ENCODE measurements at places on chromosomes 2 and 18.

DNA sequence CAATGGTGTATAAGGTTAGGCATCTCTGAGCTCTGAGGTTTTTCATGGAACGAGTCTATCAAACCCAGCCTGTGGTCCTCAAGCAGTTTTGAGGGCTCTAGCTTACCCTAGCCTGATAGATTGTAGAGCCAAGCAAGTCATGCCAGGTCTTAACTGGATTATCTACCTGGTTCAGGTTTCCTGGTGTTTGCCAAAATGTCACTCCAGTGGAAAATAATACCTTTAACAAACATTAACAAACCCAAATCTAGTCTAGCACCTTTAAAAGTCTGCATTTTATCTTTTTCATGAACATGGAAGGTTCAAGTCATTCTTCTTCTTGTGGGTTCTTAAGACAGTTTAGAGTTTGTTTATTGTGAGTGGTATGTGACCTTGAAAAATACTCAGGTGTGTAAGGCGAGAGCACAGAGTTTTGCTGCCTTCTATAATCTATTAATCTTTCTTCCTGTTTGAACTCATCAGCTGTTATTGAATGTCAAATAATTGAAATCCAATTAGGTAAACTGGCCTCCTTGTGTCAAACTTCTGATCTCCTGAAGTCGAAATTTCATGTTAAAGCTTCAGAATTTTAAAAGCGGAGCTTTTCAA lies 13.4 kb upstream of the ADGRF3 start:
- DNase-seq: no peak

DNA sequence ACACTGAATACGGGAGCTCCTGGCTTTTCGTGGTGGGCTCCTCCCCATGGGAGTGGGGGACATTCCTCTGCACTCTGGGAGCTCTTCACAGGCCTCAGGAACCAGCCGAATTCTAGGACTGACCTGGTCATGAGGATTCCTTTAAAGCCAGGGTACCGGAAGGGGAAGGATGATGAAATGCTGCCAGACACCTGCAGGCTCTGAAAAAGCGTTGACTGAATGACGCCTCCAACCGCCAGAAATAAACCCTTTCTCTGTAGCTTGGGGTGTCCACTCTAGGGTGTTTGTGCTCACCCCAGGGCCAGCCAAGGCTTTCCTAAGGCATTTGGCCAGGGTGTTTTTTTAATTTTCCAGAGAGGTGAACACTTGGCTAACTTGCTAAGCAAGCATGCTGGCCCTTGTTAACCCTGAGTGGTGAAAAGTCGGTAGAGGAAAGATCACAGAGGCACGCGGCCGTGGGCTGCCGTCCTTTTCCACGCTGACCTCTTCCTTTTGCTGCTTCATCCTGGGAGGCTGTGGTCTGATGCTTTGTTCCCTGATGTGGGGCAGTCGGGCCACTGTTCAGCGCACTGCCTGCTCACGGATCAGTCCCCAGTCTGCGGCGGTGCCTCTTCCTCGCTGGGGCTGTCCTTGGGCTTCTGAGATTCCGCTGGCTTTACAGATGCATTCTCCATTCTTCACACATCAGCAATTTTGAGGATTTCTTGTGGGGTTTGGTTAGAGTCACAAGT lies 32.0 kb downstream of the IMPA2 start:
- DNase-seq: no peak

- peak; percentile 89 for DNase-seq
Measured at GRCh38 chr2:100902817-100903405, 83.0 kb downstream of the NPAS2 start.

- DNase-seq: no peak
Measured at GRCh38 chr2:231696004-231696367, 12.3 kb upstream of the PTMA start.

GRCh38 chr2:214730800-214731407 lies 78.6 kb downstream of the BARD1 start:
- DNase-seq: no peak

DNA sequence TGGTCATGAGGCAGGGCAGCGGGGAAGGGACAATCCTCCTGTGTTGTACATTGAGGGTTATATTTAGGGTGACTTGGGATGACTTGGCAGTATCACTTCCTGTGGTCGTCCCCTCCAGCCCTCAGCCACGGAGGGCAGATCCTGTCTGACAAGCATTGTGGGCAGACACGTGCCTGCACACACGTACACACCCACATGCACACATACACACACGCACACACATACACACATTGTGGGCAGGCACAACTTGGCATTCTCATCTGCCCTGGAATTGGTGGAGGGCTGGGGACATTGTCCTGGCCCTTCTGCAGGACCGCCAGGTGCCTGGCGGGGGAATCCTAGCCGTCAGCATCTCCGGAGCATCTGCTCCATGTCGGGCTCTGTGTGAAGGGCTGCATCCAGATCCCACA lies 47.6 kb downstream of the ODC1 start:
- no peak for DNase-seq

DNA sequence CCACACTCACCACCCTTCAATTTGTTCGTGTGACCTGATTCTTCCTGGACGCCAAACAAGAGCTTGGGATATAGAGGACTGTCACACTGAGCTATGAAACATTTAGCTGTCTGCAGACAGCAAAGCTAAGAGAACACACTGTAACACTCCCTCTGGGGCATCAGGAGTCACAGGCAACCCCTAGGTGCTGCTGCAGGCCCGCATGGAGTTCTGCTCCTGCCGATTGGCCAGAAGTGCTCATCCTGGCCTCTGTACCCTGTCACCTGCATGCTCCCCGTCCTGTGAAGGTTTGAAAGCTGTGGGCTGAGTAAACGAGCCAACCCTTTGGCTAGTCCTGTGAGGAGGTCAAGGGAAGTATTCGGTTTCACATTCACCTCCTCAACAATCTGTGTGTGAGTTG lies 73.7 kb downstream of the PDK1 start:
- no peak for DNase-seq

GRCh38 chr2:229873123-229873581 lies 48.7 kb downstream of the TRIP12 start:
- no peak for DNase-seq

GRCh38 chr2:120405759-120406099 lies 59.8 kb downstream of the INHBB start:
- DNase-seq: no peak

- DNase-seq: no peak
Measured at GRCh38 chr2:105797298-105797819, 52.6 kb downstream of the NCK2 start.

GRCh38 chr2:102439065-102439695 lies 16.2 kb downstream of the IL18RAP start:
- no peak for DNase-seq

DNA sequence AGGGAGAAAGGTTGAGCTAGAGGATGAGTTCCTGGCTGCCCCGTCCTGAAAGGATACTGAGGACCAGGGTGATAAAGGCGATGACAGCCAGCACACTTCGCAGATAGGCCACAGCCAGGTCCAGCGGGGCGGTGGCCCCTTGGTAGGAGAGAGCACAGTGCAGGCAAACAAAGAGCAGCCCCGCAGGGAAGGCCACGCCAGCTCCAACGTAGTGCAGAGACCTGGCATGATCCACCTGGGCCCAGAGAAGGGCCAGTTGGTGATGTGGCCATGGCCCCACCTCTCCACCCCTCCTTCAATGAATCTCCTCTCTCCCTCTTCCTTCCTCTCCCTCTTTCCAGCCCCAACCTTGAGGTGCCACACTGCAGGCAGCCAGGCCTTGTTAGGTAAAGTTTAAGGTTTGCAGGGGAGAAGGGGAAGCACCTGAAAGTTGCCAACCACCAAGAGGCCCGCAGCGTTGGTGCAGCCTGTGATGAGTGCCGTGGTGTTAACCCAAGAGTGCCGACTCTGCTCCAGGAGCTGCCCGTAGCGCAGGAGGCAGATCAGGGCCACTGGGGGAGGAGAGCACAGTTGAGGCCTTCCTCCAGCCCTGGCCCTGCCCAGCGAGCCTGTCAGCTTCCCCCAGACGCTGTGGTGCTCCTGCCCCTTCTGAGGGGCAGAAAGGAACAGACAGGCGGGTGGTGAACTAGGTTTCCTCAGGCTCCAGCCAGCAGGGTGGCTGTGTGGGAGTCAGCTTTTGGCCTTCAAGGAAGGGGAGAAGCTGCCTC lies 2.8 kb downstream of the TMEM150A start:
- DNase-seq: no peak

- no peak for DNase-seq
Measured at GRCh38 chr2:157789933-157790511, 86.1 kb downstream of the ACVR1 start.

DNA sequence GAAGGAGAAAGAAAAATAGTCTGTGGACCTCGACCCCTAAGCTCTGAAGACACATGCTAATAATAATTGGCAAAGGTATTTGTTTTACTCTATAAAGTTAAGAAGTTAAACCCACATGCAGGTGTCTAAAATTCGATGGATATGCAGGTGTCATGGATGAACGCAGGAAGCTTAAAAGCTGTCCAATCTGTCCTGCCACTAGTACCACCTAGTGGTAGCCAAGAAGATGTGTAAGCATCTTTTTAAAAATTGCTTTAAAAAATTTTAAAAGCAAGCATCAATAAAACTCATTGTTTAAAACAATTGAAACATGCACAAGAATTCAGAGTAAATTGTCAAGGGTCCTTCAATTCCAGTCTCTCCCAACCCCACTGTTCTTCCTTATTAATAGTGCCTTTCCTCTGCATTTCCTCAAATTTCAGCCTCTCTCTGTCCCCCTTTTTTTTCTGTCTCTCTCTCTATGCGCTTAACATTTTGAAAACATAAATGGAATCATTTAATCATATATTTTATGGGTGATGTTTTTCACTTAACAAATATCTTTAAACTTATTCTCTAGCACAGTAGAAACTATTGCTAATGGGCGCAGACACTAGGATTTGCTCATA lies 30.6 kb upstream of the PPP3R1 start:
- peak; percentile 67 for DNase-seq

GRCh38 chr2:133338224-133338623 lies 230.0 kb downstream of the NCKAP5 start:
- DNase-seq: no peak

GRCh38 chr18:8938817-8939216 lies 163.7 kb upstream of the NDUFV2 start:
- no peak for DNase-seq

- no peak for DNase-seq
Measured at GRCh38 chr2:32627441-32627813, 423 bp upstream of the TTC27 start.

GRCh38 chr18:44791520-44791919 lies 110.8 kb downstream of the SETBP1 start:
- no peak for DNase-seq

DNA sequence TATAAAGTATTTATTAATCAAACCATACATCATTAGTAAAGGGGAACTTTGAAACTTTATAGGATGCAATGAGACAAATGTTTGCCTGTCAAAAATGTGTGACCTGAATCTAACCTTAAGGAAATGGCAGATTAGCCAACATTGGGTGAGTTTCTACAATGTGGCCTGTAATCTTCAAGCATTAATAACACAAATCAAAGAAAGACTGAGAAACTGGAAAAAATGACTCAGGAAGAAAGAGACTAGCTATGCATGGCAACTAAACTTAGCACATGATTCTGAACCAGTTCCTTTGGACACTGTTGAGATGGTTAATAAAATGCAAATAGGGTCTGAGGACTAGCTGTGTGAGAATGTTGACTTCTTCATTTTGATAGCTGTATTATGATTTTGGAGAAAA lies 628.6 kb upstream of the ID2 start:
- no peak for DNase-seq

GRCh38 chr18:79566771-79567431 lies 112.7 kb upstream of the CTDP1 start:
- no peak for DNase-seq

GRCh38 chr18:4211111-4211837 lies 243.8 kb downstream of the DLGAP1 start:
- DNase-seq: no peak

- DNase-seq: no peak
Measured at GRCh38 chr2:20806286-20806685, 16.6 kb downstream of the LDAH start.

DNA sequence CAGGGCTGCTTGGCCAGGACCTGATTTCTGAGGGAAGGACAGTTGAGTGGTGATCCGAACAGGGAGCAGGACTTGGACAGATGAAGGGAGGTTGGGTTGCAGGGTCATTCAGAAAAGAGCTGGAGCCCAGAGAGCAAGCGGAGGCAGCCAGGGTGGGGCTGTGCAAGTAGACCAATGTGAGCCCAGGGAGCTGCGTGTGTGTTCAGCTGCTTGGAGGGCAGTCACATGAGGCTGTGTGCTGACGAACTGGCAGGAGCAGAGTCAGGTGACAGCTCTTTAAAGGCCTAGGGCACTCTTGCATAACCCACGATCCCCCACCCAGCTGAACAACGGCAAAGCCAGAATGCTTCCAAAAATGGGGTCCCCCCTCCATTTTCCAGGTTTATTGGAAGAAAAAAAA lies 4.6 kb upstream of the MLPH start:
- no peak for DNase-seq

GRCh38 chr2:30992781-30993180 lies 145.5 kb downstream of the GALNT14 start:
- no peak for DNase-seq

- no peak for DNase-seq
Measured at GRCh38 chr18:22394428-22394827, 23.3 kb downstream of the CTAGE1 start.

GRCh38 chr2:216221811-216222210 lies 112.7 kb downstream of the XRCC5 start:
- DNase-seq: peak; percentile 88

DNA sequence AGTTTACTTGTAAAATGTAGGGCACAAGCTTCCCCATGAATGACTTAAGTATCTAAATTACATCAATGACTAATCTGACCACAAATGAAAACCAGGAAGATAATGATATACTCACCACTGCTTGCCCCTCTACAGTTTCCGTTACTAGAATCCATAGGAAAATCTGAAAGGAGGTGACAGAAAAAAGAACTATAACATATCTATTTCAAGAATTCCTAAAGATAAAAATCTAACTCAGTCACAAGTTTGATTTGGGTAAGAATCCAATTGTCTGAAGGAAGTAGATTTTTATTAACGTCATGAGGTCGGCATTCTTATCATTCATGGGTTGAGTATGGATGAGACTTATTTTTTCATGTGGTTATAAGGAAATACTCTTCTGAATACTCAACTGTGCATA lies 7.8 kb downstream of the FRZB start:
- peak; percentile 6 for DNase-seq

DNA sequence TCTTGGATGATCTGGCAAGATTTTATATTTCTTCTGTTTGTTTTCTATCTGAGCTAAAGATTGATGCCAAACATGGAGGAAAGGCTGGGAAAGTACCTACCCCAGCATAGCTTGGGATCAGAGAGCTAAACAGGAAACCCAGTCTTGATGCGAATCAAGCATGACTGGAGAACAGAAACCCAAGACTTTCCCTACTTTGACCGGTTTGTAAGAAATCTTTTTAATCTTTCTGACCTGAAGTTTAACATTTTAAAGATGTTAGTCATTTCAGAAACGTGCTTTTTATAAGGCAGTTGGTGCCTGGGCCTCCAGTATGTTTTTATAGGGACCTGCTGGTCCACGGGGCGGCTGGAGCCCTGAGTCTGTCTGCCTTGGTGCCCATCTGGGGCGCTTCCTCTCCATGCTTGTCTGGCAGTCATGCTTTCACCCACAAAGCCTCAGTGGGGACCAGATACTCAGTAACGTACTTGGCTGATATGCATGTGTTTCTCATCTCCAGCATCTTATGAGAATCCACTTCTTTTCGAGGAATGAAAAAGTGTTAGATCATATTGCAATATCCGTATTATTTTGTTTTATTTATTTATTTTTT lies 266.5 kb downstream of the PTGR3 start:
- DNase-seq: no peak
